ENCODE measurements at places on chromosomes 5 and 9.

DNA sequence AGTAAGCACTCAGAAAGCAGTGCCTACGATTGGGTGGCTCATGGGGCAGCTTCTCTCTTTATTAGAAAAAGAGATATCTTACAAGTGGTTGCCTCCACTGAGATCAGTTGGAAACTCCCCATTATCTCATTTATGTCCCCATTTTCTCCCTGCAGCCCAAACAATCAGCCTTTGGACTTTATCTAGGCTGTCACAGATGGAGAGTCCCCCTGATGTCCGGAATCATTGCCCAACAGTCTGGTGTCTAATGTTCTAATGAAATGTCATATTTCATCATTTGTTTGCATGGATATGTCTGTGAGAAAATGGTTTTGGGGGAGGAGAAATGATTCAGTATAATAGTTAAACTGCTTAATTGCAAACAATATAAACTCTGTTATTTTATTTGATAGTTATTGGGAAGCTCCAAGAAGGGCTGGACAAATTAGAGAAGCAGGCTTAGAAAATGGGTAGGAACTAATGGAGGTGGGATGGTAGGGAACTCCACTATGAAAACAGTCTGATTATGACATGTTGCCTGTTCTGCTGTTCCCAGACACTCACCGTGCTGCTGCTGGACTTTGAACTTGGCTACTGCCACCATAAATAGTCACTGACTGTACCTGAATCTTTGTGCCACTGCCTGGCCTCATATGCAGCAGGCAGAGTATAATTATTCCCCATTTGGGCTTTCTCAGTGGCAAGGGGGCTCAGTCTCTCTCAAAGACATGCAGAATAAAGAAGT lies 38.3 kb upstream of the SMAD5 start:
- DNase-seq, result no peak

- DNase-seq, result peak; percentile 59
Measured at GRCh38 chr5:150464554-150465012, 15.0 kb upstream of the RPS14 start.

GRCh38 chr5:142748568-142749249 lies 21.5 kb upstream of the ARHGAP26 start:
- peak; percentile 71 for DNase-seq

DNA sequence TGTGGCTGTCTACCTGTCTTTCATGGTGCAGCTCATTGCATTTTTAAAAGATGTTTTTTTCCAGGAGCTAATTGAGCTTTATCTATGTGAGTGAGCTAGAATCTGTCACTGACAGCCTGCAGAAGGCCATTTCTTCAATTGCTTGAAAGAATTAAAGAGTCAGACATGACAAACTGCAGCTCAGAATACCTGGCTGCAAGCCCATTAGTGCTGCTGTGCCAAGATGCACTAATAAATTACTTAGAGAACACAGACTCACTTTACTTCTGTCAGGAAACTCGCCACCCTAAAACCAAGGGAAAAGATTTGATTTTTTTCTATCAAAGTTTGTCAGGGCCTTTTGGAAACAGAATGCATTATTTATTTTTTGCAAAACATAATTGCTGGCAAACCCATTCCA lies 368.3 kb downstream of the CAAP1 start:
- no peak for DNase-seq

GRCh38 chr5:67154556-67155206 lies 41.9 kb downstream of the CD180 start:
- DNase-seq, result no peak

GRCh38 chr9:121836366-121836885 lies 185.0 kb downstream of the DAB2IP start:
- no peak for DNase-seq
